ENCODE measurements at places on chromosomes 13 and 19.
A peak's percentile ranks its signal among the peaks of the same experiment; 100 is the strongest.

DNA sequence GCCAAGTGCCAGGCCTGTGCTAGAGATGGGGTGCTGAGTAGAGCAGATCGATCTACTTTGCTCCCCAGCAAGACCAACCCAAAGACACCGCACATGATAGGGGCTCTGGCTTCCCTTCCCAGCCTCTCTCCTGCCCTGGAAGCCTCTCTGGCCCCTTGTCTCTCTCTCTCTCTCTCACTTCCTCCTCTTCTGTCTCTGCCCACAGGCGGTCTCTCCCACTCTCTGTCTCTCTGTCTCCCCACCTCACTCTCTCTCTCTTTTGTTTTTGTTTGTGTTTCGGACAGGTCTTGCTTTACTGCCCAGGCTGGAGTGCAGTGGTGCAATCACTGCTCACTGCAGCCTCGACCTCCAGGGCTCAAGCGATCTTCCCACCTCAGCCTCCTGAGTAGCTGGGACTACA lies 1.3 kb downstream of the SELENOV start:
- DNase-seq: no peak

DNA sequence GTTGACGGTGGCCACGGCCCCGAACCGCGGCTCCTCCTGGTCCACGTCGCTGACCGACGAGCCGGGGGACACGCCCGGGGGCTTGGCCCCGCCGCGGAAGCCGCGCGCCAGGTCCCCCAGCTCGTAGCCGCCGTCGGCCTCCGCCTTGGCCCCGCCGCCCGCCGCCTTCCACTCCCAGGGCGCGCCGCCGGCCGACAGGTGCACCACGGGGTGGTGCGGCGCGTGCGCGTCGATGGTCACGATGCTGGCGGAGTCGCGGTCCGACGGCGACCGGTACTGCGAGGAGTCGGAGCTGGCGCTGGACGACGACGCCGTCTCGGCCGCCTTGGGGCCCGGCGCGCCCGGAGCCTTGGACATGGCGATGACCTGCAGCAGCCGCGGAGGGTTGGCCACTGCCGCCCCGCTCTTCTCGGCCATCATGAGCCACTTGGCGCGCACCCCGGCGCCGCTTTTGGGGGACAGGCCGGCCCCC lies 9.0 kb downstream of the PLPPR3 start:
- DNase-seq: no peak

DNA sequence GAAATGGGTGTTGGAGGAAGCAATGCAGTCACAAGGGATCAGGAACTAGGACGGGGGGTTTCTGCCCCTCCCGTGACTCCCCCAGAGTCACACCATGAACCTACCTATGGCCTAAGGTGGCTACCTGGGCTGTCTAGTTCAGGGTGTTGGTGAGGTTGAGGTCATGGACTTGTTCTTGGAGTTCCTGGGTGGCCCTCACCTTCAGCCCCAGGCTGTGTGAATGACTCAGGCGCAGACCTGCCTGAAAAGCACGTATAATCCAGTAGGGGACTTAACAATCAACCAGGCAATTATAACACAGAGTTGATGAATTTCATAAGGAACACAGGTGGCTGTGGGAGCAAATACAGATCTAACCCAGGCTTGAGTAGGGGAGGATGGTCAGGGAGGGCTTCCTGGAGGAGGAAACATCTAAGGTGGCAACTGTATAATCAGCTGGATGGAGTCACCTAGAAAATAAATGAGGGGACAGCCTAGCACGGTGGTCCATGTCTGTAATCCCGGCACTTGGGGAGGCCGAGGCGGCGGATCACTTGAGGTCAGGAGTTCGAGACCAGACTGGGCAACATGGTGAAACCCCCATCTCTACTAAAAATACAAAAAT lies 25.6 kb upstream of the ADGRE1 start:
- DNase-seq: no peak

- no peak for DNase-seq
These were observed 7.6 kb upstream of the MLLT1 start for GRCh38 chr19:6287269-6287885.

DNA sequence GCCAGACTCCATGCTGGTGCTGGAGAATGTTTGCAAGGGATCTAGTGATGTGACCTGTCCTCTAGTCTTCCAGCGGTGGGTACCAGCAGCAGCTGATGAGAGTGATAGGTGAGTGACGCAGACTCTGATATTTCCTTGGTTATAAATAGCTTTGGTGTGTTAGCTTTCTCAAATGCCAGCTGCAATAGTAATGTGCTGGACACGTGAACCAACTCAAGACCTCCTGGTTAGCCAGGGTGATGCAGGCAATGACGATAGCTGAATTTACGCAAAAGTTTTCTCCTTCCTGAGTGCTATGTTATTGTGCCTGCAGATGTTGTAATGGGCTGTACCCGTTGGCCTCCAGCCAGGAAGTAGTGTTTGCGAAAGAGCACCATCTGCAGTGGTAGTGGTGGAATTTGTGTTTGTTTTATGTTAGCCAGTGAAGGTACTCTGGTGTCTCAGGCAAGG lies 129.5 kb downstream of the CYSLTR2 start:
- DNase-seq: no peak

DNA sequence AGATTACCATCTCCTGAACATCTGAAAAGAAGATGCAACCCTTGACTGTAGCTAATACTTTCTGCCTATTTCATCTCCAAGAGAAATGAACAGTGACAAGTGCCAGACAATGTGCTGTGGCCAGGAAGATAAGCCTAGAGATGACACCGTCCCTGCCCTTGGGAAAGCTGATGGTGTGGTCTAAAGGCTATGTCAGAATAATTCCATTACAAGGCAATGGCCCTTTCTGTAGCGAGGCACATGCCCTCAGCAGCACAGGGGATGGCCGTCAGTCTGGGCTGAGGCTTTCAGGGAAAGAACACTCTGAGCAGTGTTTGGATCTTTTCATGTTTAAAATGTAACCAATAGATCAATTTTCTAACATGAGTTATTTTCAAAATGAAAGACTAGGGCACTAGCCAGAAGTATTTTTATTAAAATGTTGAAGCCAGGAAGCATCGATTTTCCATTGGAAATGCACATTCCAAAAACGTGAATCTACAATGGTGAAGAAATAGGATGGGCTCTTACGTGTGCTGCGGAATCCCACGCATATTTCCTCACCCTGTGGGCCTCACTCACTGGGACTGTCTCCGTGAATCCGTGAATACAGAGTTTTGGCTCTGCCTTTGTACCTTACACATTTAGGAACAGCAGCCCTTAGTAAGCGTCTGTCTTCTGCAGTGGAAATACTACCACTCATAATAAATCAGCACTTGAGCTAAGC lies 22.0 kb downstream of the COL4A1 start:
- DNase-seq: peak; percentile 27

GRCh38 chr19:55392820-55393761 lies 7.4 kb downstream of the RPL28 start:
- DNase-seq: no peak

DNA sequence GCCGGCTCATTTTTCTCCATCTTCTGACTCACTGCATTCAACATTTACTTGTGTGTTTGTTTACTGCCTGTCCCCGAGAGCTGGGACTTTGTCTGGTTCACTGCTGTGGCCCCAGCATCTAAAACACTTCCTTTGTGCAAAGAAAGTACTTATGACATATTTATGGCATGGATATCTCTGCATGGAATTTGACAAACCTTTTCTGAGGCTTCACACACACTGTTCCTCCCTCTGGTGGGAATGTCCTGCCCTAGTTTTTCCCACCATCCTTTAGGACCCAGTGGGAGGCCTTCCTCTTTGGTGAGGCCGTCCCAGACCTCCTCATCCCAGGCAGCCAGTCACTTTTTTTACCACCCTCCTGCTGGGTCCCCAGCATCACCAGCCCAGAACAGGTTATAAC lies 1.4 kb upstream of the SRRM5 start:
- no peak for DNase-seq

DNA sequence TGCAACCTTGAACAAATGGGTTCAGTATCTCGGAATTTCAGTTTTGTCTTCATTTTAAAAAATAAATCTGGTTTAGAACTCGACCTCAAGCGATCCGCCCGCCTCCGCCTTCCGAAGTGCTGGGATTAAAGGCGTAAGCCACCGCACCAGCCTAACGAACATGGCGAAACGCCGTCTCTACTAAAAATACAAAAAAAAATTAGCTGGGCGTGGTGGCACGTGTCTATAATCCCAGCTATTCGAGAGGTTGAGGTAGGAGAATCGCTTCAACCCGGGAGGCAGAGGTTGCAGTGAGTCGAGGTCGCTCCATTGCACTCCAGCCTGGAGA lies 571 bp downstream of the ZNF302 start:
- no peak for DNase-seq
